ENCODE measurements at places on chromosomes 11 and 22.
A peak's percentile ranks its signal among the peaks of the same experiment; 100 is the strongest.

DNA sequence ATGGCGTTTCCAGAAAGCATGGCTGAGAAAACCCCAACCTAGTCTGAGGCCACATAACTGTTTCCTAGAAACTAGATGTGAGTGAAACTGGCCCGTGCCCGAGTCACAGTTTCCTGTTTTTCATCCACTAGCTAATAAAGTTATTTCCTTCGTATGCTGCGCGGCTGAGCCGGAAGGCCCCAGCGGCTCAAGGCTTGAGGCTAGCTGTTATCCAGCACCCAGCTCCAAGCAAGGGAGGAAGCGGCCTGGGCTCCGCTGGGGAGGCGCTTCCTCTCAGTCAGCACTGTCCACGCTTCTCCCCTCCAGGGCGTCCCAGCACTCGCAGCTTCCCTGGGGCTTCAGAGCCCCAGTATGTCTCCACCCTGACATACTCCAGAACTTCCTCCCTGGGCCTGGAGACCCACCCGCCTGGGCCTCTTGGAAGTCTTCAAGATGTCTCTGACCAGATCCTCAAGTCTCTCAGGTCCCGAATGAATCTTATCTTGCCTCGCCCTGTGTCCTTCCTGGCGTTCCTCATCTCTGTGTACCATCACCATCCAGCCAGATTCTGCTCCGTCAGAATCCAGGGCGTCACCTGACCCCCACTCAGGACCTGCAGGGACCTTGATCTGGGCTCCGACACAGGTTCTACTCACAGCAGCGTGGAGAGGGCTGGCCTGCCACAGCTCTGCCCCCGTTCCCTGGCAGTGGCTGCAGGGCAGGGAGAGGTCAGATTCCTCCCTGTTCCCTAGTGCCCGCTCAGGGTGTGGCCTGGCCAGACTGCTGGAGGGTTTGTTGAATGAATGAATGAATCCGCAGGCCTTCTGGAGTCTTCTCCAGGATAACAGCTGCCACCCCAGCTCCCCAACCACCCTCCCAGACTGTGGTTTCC is 81.9 kb downstream of the LRRC32 start:
- DNase-seq = peak; percentile 73

DNA sequence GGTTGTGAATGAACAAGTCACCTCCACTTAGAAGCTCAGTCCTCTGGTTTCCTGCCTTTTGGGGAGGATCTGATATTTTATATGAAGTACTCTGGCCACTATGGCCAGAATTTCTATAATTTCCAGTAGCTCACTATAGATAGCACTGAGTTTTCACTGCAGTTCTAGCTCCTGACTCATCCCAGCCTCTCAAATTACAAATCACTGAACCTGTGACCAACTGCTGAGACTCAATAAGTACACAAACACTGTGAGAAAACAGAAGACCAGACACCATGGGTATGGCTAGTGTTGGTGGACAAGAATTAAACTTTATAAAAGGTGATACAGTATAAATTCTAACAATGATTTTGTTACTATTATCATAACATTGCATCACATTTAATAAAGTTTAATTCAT is 47.1 kb upstream of the UCP3 start:
- no peak for DNase-seq

- DNase-seq = no peak
Measured at GRCh38 chr11:584287-584686, 8.0 kb downstream of the PHRF1 start.

GRCh38 chr11:5291207-5291838 is 10.4 kb downstream of the OR51B4 start:
- DNase-seq = no peak

DNA sequence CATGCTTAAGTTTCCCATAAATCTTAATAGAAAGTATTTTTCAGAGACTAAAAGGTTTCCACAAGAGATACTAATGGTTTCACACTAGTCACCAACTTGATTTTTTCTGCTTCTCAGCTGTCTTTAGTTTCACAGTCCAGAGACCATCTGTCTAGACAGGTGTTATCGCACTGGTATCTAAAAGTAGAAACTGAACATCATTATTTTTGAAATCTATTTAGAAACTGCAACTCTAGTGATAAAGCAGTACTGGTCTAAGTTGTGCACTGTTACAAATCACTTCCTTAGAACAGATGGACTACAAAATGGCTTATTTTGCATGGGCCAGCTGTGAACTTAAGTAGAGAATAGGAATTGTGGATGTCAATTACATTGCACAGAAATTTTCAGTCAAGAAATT is 78.0 kb downstream of the CNTN5 start:
- no peak for DNase-seq

DNA sequence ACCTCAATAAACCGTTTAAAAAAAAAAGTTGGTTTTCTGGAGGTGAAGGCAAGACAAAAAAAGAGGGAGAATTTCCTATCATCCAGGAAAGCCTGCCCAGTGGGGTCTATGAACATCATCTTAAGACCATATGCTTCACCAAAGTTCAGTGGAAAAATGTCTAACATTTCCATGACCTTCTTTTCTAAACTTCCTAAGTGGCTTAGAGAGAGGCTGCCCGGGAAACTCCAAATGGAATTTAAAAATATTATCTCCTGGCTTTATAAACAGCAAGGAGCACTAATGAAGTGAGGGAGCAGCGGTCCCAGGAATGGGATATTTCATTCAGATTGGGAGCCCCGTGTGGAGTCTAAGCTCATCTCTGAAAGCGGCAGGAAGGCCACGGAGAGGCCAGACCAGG is 46.9 kb downstream of the ETS1 start:
- DNase-seq = no peak

DNA sequence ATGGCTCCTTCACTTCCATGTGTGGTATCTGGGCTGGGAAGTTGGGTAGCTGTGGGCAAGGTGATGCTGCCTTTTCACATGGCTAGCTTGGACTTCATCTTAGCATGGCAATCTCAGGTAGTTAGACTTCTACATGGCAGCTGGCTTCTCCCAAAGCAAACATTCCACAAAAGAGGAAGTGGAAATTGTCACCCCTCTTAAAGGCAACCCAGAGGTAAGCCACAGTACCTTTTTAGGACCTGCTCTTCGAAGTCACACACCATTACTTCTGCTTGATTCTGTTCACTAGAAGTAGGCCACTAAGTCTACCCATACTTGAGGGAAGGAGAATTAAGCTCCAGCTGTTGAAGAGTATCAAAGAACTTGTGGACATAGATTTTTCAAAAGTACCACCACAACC is 25.9 kb downstream of the TUG1 start:
- no peak for DNase-seq

GRCh38 chr11:120133216-120134105 is 4.5 kb downstream of the TRIM29 start:
- DNase-seq = peak; percentile 1

DNA sequence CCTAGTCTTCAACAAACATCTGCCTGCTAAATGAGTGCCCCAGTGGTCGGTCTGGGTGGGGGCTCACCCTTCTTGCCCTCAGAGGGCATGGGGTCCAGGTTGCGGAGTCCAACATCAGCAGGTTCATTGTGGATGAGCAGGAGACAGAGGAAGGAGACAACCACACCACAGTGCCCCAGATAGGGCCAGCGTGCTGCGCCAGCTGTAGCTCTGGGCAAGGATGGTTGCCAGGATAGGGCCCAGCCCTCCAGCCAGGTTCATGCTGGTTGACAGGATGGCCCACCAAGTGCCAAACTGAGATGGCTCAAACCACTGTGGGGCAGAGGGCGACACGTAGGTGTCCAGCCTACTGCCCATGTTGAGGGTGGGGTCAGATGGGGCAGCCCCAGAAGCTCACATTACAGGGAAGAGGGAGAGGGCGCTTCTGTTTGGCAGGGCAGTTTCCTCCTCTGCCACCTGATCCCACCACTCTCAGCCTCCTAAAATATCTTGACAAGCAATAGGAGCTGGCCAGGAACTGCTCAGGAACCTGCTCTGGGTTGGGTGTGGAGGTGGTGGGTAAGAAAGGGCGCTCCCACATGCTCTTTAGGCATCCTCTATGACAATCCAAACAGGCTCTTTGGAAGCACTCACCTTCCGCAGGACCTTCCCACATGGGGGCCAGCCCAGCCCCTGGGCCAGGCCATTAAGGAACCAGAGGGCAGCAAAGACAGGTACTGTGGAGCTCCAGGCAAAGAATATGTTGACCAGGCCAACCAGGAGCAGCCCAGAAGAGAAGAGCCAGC is 2.9 kb downstream of the SLC37A4 start:
- DNase-seq = no peak

DNA sequence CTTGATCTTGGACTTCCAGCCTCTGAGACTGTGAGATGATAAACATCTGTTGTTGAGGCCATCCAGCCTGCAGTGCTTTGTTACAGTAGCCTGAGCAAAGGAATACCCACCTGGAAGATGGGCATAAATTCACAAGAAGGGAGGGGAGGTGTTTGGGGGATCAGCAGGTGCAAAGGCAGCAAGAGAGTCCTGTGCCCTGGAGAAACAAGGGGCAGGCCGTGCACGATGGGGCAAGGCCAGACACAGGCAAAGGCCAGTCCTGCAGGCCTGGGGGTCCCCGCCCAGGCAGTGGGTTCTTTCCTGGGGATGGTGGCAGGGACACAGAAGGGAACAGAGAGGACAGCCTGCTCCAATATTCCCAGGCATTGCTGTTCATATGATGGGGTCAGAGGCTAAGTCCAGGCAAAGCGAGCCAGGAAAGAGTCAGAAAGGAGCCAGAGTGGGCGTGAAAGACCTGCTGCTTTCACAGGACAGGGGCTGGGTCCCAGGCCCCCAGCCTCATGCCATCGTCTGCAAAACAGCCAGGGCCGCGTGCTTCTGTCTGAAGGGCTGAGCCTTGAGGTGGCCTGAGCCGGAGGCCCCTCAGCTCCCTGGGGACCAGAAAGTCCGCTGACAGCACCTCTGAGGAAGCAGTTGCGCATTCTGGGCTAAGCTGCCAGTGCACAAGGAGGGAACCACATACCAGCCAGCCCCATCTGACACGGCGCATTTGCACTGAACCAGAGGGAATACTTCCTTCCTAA is 48.8 kb downstream of the MYEOV start:
- DNase-seq = peak; percentile 9

GRCh38 chr11:30206249-30206996 is 24.4 kb upstream of the FSHB start:
- DNase-seq = no peak

- DNase-seq = no peak
Measured at GRCh38 chr11:71456831-71457230, 3.8 kb downstream of the NADSYN1 start.

DNA sequence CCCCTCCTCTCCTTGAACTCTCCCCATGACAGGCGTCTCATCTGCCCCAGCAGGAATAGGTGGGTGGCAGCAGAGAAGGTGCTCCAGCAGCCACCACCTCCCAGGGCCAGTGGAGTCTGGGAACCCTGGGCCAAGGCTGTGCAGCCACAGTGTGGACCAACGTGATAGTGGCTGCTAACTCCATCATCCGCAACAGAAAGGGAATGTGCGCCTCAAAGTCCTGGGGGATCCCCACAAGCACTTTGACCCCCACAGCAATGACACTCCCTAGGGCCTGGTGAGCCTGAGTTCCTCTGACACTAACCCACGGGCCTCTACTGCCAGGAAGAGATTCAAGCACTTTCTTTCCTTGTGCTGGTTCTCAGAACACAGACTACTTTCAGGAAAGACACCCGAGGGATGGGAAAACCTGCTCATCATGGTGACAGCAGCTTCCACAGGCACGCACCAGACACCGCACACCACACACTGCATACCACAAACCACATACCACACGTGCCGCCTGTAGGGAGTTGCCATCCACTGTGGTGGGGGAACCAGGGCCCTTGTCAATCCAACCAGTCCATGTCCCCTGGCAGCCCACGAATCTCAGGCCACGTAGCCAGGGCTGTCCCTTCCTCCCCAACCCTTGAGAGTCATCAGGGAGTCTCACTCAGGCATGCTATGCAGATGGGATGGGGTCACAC is 3.4 kb upstream of the SLC25A1 start:
- peak; percentile 47 for DNase-seq

GRCh38 chr11:108786281-108786990 is 121.6 kb downstream of the DDX10 start:
- DNase-seq = no peak

GRCh38 chr11:16738947-16739815 is 734 bp downstream of the C11orf58 start:
- no peak for DNase-seq

DNA sequence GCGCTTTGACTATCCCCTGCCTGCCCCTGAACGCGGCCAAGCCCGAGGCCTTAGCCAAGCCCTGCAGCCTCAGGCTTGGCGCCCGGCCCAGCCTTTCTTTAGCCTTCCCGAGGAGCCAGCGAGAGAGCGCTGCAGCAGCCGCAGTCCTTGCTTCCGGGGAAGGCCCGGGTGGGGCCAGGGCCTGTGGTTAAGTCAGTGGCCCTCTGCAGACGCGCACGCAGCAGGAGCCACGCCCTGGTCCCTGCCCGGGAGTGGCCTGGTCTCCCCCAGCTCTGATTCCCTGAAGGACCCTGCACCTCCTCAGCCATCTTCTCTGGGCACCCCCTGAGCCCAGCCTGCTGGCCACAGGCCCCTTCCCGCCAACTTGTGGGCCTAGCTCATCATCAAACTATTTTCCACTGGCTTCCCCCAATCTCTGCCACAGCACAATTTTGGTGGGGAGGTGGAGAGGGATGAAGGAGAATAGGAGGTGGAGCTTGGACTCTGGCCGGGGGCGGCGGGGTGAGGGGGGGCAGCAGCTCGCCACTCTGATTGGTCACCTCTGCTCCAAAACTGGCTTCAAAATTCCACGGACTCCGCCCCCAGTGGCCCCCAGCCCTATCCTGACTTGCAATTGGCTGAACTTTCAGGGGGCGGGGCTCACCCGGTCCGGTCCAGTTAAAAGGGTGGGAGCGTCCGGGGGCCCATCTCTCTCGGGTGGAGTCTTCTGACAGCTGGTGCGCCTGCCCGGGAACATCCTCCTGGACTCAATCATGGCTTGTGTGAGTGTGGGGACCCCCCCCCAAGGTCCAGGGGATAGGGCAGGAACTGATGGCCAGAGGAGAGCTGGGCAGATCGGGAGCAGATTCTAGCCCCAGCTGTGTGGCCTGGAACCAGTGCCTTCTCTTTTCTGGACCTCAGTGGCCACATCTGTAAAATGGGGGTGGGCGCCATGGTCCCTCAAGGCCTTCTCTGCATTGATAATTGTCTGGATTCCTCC is at the start of gene LGALS1:
Gene LGALS1, plus strand, starts transcription at position 686 of the 979 bp plus-strand sequence. Its CDS starts 67 bp downstream, at position 753.
- DNase-seq = peak; percentile 77

DNA sequence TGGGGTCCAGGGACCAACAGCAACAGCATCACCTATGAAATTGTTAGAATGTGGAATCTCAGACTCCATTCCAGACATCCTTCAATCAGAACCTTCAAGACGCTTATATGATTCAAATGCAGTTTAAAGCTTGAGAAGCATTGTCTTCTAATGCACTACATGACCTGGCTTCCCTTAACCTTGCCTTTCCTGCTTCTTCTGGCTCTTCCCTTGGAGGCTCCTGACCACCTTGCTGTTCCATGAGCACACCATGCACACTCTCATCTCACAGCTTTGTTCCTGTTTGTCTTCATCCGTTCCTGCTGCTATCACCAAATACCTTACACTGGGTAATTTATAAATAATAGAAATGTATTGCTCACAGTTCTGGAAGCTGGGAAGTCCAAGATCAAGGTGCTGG is 26.1 kb downstream of the ZC3H12C start:
- DNase-seq = no peak

- DNase-seq = no peak
Measured at GRCh38 chr22:20852503-20852902, 6.1 kb downstream of the PI4KA start.

GRCh38 chr11:87185228-87185627 is 147.5 kb downstream of the TMEM135 start:
- no peak for DNase-seq

DNA sequence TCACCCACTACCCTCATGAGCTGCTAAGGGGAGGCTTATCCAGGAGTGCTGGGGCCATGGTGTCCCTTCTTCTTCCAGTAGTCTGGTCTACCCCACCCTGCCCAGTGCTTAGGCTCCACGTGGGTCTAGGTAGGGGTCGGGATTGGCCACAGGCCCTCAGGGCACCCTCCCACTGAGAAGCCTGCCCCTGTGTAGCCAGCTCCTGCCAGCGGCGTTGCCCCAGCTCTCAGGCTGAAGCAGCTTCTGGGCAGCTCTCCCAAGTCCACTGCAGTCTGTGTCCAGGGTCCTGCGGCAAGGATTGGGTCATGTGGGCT is 24.0 kb upstream of the RIC3 start:
- no peak for DNase-seq
